CD4-positive, alpha-beta T cell treated with Interleukin-6 for 4 hours (primary cell): ENCODE measurements at places on chromosomes 4 and X.

DNA sequence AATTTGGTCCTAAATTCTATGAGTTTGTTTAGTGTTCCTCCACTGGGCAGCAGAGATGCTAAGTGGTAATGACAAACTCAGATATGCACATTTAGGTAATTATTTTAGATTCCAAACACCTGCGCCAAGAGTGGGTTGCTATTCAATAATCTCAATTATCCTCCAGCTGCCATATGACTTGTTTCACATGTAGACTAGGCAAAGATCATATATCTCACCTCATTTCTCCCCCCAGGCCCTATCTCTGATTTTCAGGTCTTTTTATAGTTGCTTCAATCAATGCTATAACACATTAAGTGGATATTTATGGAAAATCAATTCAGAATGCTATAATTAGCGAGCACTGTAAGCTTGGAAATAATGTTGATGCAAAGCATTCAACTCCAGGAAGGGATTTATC, 217.6 kb downstream of the KCTD8 start:
- DNase-seq, result no peak

DNA sequence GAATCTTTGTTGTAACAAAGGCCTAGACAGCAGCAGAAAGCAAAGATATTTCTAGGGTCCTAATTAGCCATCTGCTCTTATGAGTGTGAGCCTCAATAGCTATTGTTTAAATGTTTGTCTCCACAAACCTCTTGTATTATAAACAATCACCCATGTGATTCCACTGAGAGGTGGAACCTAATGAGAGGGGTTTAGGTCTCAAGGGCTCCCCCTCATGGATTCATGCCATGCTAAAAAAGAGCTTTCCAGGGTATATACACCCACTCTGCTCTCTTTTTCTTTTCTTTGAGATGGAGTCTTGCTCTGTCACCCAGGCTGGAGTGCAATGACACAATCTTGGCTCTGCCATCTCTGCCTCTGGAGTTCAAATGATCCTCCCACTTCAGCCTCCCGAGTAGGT, 42.1 kb downstream of the TRIM61 start:
- no peak for DNase-seq

- DNase-seq, result no peak
Measured at GRCh38 chrX:10121787-10122186, 35.0 kb upstream of the CLCN4 start.

DNA sequence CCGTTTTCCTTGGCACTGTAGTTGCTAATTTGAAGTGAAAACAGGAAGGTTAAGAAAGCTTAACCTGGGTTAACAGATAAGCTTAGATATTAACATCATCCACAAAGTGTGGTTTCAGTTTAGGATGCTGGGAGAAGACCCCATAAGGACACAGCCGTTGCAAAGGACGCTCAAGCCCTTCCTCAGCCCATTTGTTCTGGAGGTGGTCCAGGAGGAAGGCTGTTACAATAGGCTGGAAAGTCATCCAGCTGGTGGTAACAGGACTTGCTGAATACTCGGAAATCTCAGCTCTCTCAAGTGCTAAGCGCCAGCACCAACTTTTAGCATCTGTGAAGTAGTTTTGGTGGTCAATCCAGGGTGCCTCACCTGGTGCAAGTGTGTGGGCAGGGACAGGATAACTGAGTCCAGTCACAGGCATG, 14.2 kb downstream of the CHST7 start:
- DNase-seq, result no peak

DNA sequence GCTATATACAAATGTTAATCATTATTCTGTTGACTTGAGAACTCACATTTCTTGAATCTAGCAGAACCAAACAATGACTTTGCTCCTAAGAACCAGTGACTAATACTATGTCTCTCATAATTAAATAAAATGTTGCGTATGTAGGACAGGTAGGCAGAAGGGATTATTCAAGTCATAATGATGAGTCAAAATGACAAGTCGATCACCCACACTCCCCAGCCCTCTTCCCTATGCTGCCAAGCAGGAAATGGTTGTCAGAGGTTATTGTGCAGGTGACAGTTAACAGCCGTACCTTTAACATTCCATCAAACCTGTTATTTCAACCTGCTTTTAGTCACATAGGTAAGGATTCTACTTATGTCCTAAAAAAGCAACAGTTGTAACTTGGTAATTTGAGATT, 22.0 kb upstream of the STK26 start:
- peak; percentile 46 for DNase-seq

GRCh38 chr4:1544861-1545281, 138.6 kb upstream of the NKX1-1 start:
- peak; percentile 49 for DNase-seq

DNA sequence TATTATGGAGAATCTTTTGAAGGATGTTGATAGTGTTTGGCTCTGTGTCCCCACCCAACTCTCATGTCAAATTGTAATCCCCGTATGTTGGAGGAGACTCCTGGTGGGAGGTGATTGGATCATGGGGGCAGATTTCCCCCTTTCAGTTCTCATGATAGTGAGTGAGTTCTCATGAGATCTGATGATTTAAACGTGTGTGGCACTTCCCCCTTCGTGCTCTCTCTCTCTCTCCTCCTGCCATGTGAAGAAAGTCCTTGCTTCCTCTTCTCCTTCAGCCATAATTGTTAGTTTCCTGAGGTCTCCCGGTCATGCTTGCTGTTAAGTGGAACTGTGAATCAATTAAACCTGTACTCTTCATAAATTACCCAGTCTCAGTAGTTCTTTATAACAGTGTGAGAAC, 166.1 kb upstream of the NUDT6 start:
- DNase-seq, result no peak

- DNase-seq, result no peak
Measured at GRCh38 chrX:57133706-57134105, 3.5 kb downstream of the SPIN2A start.

DNA sequence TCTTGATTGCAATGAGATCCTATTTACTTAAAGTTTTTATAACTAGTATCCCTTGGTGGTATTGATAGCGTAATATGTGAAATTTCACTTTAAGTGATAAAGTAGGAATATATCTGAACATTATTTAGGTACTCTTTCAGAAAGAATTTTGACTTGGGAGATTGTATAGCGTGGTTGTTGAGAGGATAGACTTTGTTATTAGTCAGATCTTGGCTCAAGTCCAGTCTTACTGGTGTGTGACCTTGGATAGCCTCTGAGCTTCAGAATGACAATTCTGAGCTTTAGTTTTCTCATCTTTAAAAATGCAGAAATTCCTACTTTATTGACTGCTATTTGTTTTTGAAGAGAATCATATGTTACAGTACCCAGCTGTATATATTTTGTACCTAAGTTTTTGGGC, 32.6 kb downstream of the DCK start:
- no peak for DNase-seq

- DNase-seq, result no peak
Measured at GRCh38 chr4:69057620-69058409, 38.5 kb upstream of the UGT2B7 start.

GRCh38 chrX:108735679-108736508, 469 bp downstream of the IRS4 start:
- no peak for DNase-seq

GRCh38 chrX:41176263-41176662, 91.0 kb downstream of the USP9X start:
- DNase-seq, result no peak

DNA sequence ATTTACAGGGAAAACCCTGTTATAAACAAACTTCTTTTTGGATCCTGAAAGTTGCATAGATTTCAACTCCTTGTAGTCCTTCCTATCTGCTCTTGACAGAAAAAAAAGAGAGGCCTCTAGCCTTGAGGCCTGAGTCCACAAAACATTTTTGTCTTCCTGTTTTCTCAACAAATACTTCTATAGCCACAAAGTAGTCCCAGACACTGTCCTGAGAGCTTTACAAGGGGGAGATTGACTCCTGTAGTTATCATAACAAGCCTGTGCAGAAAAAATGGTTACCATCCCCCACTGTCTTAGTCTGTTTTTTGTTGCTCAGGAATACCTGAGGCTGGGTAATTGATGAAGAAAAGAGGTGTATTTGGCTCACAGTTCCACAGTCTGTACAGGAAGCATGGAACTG, 35.2 kb downstream of the PCDH7 start:
- no peak for DNase-seq

- DNase-seq, result no peak
Measured at GRCh38 chrX:29542152-29542551, 673.2 kb upstream of the MAGEB2 start.

DNA sequence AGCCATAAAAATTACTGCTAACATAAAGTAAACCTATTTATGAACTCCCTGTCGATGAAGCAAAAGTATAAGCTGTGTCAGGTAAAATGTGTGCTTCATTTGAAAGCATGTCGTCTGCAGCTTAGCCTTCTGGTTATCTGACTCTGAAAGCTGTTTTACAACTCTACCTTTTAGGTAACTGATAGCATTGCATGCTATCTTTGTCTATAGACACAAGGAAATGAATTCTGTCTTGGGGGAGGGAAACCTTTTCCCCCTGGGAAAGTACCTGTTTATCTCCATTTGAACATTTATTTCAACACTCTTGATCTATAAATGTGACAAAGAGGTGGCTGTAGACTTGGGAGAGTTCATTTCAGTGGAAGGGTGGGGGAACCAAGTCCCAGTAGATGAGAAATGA, 51.4 kb downstream of the RAB40A start:
- DNase-seq, result no peak

GRCh38 chr4:84338367-84338766, 160.7 kb downstream of the NKX6-1 start:
- no peak for DNase-seq

DNA sequence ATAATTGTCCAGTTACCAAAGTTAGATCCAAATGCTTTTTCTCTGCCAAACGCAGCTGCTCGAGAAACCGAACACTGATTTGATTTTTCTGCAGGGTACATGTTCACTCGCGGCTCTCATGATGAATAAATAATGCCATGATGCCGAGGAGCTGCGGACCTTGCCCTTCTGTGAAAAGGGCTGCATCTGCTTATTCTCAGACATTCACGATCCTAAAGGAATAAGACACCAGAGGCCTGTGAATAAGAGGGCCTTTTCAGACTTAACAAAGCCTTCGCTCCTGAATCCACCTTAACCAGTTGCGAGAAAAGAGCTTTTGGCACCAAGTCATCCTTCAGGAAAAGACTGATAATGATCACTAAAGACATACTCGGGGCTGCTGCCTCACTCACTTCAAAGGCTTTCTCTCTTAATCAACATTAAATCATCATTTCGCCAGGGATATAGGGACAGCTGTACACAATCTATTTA, 147.5 kb downstream of the FBXO8 start:
- DNase-seq, result no peak

- DNase-seq, result no peak
Measured at GRCh38 chr4:65589331-65589730, 81.0 kb downstream of the EPHA5 start.

DNA sequence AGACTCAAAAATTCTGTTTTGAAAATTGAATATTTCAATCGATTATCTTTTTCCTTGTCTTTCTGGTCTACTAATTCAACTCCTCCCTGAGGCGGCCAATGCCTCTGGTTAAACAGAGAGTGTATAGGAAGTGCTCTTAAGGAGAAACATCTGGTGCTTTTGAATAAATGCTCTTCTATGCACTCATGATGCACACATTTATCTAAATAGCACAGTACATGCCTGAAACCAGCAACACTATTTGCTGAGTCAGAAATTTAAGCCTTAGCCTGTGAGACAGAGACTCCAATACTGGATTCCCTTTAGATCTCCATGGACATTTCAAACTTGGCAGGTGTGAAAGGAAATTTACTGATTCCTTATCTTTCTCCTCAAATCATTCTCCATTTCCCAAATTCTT, 118.6 kb downstream of the SLIT2 start:
- DNase-seq, result no peak

- peak; percentile 14 for DNase-seq
Measured at GRCh38 chrX:63275127-63275526, 76.0 kb downstream of the SPIN4 start.

DNA sequence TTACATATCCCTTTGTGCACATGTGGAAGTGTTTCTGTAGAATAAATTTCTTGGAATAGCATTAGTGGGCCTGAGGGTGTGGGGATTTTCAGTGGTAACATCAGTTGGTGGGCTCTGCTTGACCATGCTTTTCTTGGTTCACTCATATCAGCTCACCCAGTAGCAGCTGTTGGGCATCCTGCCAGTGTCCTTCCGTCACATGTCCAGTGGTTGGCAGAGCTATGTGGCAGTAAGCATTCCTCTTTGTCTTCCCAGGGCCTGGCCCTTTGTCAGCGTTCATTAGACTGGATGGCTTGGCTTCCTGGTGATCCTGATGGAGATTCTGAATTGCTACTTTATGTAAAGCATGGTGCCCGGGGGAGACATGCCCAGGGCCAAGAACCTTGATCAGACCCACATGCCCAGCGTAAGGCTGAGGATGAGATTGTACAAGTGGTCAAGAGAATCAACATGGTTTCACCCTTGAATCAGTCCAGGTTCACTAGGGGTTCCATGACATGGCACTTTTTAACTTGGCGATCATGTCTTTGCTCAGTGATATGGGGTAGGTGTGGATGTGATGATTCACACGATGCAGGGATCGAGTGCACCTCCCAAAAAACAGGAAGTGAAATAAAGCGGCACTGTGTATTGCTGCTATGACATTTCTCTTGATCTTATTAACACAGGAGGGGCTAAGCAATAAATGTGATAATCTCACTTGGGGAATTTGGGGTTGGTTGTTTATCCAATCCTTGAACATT, 72.1 kb upstream of the IGFBP7 start:
- no peak for DNase-seq

GRCh38 chrX:65578346-65578745, 43.8 kb upstream of the LAS1L start:
- no peak for DNase-seq

DNA sequence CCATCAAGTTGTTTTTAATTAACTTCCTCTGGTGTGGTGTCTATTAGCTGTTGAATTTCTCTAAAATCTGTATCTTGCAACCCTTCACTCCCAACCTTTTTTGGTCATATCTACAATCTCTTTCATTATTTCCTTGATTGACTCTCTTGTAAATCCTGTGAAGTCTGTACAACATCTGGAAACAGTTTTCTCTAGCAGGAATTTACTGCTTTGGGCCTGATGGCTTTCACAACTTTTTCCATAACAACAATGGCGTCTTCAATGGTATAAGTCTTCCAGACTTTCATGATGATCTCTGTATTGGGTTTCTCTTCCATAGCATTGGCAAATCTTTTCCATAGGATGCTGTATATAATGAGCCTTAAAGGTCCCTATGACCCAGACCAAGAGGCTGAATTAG, 49.0 kb downstream of the TBC1D19 start:
- no peak for DNase-seq

DNA sequence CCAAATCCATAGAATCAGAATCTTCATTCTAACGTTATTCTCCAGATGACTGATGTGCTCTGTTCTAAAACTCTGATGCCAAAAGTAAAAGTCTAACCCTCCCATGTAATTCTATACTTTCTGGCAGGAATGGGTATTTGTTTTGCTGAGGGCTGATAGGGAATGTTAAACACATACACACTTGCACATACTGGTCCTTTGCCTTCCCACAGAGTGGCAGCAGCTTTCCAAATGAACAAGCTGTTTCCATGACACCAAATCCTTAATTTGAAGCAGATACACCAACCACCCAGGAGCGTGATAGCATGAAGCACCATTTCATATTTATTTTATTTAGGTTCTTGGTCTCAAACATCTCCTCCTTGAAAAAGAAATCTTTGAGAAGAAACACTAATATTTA, 155.5 kb upstream of the PRDX4 start:
- DNase-seq, result no peak
